Naive thymus-derived CD8-positive, alpha-beta T cell (primary cell): ENCODE measurements at places on chromosomes 7 and 10. TPM values are rescaled to one million over a fixed set of nuclear protein-coding genes. Genes with fewer than 3 reads are reported as not detected.

Gene KCP
- not detected for polyA plus RNA-seq

DNA sequence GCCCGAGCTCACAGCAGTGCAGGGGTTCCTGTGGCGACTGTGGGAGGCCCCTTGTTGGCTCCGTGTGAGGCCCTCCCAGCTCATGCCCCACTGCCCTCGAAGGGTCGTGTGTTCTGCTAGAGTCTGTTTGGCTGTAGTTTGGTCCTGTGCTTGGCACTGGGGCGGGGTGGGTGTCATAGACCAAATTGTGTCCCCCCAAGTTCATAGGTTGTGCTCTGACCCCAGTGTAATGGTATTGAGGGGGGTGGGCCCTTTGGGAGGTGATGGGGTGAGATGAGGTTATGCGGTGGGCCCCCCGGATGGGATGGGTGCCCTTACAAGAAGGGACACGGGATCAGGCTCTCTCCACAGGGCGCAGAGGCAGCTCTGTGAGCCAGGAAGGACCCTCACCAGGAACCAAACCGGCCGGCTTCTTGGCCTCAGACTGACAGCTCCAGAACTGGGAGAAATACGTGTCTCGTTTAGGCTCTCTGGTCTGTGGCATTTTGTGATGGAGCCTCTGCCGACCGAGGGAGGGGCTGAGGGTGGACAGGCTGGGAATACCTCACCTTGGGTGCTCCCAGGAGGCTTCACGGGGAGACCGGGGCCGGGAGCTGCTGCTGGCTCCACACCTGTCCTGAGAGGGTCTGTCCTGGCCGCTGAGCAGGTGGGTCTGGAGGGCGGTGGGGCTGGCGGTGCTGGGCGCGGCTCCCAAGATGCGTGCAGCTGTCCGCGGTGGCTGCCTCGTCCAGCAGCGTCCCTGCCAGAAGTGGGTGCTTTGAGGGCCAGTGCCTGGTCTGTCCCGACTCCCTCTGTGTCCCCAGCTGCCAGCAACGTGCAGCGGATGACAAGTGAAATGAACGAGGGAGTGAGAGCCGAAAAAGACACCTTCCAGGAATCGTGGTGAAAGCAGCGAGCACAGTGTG, 89.4 kb downstream of the INPP5A start:
- H3K36me3 ChIP-seq: no peaks in the 10 kb centered on the region
- no peak overlapping the region for H3K27ac ChIP-seq
- no peak for DNase-seq
- H3K4me1 ChIP-seq: peaks cover 36% of the 10 kb centered on the region

Gene SPDYE8
- 0.06 TPM for polyA plus RNA-seq

GRCh38 chr10:88089498-88089897, 226.1 kb downstream of the PTEN start:
- DNase-seq: no peak
- H3K4me3 ChIP-seq: no peak overlapping the region
- no peaks in the 10 kb centered on the region for H3K36me3 ChIP-seq
- no peak overlapping the region for H3K27ac ChIP-seq

DNA sequence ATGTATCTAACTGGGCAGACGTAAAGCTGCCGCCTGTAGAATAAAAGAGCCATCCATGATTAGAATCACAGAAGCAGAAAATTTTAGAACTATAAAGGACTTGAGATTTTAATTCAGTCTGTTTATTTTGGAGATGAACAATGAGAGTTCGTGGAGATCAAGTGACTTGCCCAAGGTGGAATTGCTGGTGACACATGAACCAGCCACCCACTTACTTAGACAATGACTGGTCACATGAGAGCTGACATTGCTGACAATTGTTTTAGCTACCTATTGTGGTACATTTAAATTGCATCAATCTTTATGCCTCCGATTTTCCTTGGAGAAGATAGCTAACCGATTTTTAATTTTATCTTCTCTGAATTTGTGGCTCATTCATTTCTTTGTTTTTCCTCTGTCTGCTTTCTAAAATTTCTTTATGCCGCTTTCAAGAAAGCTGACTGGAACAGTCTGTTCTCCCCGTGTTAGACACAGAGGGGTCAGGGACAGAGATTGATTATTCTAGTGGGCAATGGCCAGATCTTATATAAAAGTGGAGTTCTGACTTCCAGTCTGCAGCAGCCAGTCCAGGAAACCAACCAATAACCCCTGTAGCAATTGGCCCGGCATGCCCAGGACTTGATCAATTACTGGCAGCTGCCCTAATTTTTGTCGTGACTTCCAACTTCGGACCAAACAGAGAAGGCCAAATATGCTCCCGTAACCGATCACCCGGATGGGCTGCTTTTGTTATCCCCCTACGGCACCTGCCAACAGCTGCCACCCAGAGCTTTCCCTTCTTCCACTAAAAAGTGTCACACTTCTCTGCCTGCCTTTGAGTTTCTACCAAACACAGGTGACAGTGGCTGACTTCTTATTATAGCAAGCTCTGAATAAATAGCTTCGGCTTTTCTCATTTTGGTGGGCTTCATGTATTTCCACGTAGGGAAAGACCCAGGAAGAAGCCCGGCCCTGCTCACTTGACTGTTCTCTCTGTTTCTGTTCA, 241.6 kb downstream of the CAMK1D start:
- no peak overlapping the region for H3K4me3 ChIP-seq
- DNase-seq: no peak
- H3K4me1 ChIP-seq: peaks cover 84% of the 10 kb centered on the region
- peak overlapping the region; percentile 77 for H3K27ac ChIP-seq

Gene ZCCHC24
- 0.24 TPM for polyA plus RNA-seq

DNA sequence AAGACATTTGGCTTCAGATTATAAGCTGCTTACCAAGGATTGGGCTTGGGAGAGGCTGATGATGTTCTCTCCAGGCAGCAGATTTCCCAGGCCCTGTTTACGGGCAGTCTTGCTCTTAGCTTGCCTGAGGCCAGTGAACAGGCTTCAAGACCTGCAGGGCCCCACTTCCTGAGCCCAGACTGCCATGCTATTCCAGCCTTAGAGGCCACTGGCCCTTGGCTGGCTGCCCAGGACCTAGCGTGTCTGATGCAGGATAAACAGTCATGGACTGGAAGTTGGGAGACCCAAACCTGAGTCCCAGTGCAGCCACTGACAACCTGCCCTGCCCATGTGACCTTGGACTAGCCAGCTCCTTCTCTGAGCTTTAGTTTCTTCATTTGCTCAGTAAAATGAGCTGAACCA, 2.9 kb downstream of the PRXL2A start:
- H3K4me3 ChIP-seq: no peak overlapping the region
- H3K4me1 ChIP-seq: peaks cover 28% of the 10 kb centered on the region
- H3K36me3 ChIP-seq: no peaks in the 10 kb centered on the region
- no peak overlapping the region for H3K27ac ChIP-seq
- DNase-seq: no peak

GRCh38 chr7:107372298-107372697, 97.6 kb upstream of the GPR22 start:
- H3K27me3 ChIP-seq: no peaks in the 10 kb centered on the region
- no peaks in the 10 kb centered on the region for H3K4me1 ChIP-seq
- no peak overlapping the region for H3K4me3 ChIP-seq
- DNase-seq: no peak

Gene RALA
- polyA plus RNA-seq: 55.1 TPM

- H3K27ac ChIP-seq: no peak overlapping the region
- no peak for DNase-seq
- H3K27me3 ChIP-seq: peaks cover 2% of the 10 kb centered on the region
- H3K4me3 ChIP-seq: no peak overlapping the region
- no peaks in the 10 kb centered on the region for H3K36me3 ChIP-seq
These were observed 371.8 kb downstream of the MDFIC start for GRCh38 chr7:115293628-115294240.

Gene ATOH7
- polyA plus RNA-seq: not detected

Gene UPK3B
- polyA plus RNA-seq: not detected

DNA sequence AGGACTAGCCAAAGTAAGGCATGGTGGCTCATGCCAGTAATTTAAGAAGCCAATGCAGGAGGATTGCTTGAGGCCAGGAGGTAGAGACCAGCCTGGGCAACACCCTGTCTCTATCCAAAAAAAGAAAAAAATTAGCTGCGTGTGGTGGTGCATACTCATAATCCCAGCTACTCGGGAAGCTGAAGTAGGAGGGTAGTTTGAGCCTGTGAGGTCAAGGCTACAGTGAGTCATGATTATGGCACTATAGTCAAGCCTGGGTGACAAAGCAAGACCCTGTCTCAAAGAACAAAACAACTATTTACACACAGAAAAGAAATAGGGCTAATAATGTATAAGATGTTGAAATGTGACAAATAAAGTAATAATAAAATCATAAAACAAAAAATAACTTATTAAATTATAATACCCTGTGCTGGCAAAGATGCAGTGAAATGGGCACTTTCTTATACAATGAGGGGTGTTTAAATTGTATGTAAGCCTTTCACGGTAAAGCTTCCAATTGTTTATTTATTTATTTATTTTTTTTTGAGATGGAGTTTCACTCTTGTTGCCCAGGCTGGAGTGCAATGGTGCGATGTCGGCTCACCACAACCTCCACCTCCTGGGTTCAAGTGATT, 175.2 kb downstream of the TPST1 start:
- peaks cover 37% of the 10 kb centered on the region for H3K36me3 ChIP-seq
- no peak for DNase-seq
- H3K27me3 ChIP-seq: no peaks in the 10 kb centered on the region

- no peaks in the 10 kb centered on the region for H3K4me1 ChIP-seq
- H3K27ac ChIP-seq: no peak overlapping the region
These were observed 291.8 kb downstream of the CRPPA start for GRCh38 chr7:16129431-16130110.

Gene MUC12
- not detected for polyA plus RNA-seq
